ENCODE measurements at places on chromosomes 3 and 15.

- DNase-seq: no peak
These were observed 1071.6 kb downstream of the PLOD2 start for GRCh38 chr3:145089337-145089736.

- DNase-seq: no peak
These were observed 492.4 kb downstream of the OTOL1 start for GRCh38 chr3:161989012-161989411.

- DNase-seq: no peak
These were observed 32.8 kb downstream of the NCEH1 start for GRCh38 chr3:172678068-172678467.

GRCh38 chr3:170054204-170054603, 16.4 kb downstream of the GPR160 start:
- no peak for DNase-seq

DNA sequence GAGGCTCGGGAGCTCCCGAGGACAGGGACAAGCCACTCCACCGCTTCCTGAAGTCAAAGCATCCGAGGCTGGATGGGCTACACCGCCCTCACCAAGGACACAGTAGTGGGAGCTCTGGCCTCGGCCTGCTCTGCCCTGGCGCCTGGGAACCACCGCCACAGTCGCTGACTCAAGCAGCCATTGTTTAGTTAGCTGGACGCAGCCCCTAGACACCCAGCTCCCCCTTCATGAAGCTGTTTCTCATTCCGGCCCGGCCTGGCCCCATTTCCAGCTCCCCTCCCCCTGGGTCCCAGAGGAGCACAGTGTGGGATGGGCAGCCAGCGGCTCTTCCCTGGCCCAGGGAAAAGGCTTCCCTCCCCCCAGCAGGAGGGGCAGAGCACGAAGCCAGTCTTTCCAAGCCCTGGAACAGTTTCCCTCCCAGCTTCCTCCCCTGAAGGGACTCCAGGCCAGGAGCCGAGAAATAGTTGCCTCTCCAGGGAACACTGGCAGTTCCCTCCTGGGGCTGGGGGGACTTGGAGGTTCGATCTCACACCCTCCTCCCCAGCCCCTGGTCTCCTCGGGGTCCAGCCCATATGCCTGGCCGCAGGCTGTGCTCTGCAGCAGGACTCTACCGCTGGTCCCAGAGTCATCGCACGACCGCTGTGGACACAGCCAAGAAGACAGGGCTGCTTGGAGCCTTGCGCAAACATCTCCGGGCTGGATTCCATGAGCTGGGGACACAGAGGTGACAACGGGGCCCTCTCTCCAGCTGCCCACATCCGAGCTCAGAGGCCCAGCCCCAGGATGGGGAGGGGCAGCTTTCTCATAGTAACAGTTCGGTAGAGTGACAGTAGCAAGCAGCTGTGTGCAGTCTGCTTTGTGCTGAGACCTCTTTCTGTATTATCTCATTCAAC, 10.0 kb downstream of the PLXND1 start:
- peak; percentile 93 for DNase-seq

GRCh38 chr3:184237807-184238206, 8.4 kb downstream of the VWA5B2 start:
- DNase-seq: no peak

DNA sequence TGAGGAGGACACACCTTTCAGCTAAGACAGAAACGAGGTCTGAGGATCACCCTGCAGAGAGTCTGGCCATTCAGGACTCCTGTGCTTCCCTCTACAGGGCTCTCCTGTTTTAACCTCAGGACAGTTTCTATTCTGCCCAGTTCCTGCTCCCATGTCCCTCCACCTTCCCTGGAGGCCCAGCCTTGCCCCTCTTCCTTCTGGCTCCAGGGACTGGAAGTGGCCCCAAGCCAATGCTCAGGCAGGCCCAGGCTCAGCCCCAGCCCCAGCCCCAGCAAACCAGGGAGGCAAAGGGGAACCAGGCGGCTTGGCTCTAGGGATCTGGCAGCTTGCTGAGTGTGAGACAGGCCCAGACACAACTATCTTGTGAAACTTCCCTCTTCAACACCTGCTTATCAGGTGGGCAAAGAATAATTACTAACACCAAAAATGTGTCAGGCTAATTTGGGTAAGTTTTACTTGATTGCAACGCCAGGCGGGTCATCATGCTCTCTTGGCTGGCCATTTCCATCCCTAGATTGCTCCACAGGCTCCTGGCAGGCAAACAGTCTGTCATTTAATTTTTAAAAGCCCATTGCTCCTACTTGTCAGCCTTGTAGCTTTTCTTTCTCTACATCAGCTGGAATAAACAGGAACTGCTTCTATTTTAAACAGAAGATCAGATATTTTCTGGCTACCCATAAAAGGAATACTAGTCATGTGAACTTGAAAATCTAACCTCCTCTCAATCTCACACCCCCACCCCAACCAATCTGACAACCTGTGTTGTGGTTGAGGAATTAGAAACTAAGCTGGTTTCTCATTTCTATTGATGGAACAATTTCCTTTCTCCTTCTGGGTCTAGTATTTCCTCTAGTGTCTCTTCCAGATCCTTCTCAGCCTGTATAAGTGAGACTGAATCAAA, 33.5 kb downstream of the UPK1B start:
- DNase-seq: no peak

DNA sequence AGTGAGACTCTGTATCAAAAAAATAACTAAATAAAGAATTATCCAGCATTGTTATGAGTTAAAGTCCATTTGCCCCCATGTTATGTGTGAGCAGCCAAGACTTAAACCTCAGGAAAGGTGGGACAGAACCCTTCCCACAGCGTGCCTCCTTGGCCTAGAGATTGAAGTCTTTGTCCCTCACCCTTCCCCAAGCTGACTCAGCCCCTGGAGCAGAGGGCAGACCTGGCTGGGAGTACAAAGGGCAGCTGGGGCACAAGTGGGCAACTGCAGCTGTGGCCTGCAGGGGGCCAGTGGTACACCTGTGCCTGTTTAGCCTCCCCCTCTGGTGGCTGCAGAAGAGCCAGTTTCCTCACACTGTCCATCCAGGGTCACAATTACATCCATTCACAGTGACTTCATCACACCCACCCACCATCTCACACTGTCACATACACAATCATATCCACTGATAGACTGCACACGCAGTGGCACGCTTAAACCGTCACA, 940 bp upstream of the ACY1 start:
- no peak for DNase-seq

Measured in femur (tissue), 1 donor.